ENCODE measurements at places on chromosomes 1 and 21. TPM values are rescaled to one million over a fixed set of nuclear protein-coding genes. Genes with fewer than 3 reads are reported as not detected.

GRCh38 chr1:53069663-53070327 is 7.8 kb downstream of the PODN start:
- H3K4me3 ChIP-seq = no peak overlapping the region
- H3K27me3 ChIP-seq = peaks cover under 1% of the 10 kb centered on the region
- H3K36me3 ChIP-seq = no peaks in the 10 kb centered on the region
- peaks cover 6% of the 10 kb centered on the region for H3K4me1 ChIP-seq
- no peak overlapping the region for H3K27ac ChIP-seq
- DNase-seq = peak; percentile 48

LCE2C gene
- total RNA-seq = not detected

RXFP4 gene
- total RNA-seq = not detected

MAP3K7CL gene
- not detected for total RNA-seq

LCK gene
- 75.3 TPM for total RNA-seq

- H3K4me3 ChIP-seq = no peak overlapping the region
- no peaks in the 10 kb centered on the region for H3K27me3 ChIP-seq
- H3K36me3 ChIP-seq = no peaks in the 10 kb centered on the region
- H3K27ac ChIP-seq = no peak overlapping the region
Measured at GRCh38 chr21:15841856-15842564, 112.2 kb downstream of the USP25 start.

- no peaks in the 10 kb centered on the region for H3K36me3 ChIP-seq
- no peaks in the 10 kb centered on the region for H3K27me3 ChIP-seq
- H3K4me1 ChIP-seq = peaks cover 12% of the 10 kb centered on the region
- no peak overlapping the region for H3K27ac ChIP-seq
- H3K4me3 ChIP-seq = no peak overlapping the region
- DNase-seq = no peak
Measured at GRCh38 chr1:29279406-29279805, 43.1 kb downstream of the PTPRU start.

HS2ST1 gene
- total RNA-seq = 28.3 TPM

- H3K4me1 ChIP-seq = no peaks in the 10 kb centered on the region
- H3K36me3 ChIP-seq = no peaks in the 10 kb centered on the region
Measured at GRCh38 chr1:225435487-225435886, 7.6 kb upstream of the LBR start.

Measured in H1 (cell line).